Activated CD4-positive, alpha-beta memory T cell treated with anti-CD3 and anti-CD28 coated beads, Interleukin-2, amount 10 ng/mL, durations not matched to agents 7 days and 5 days (primary cell): ENCODE measurements at places on chromosomes 6 and 20. TPM values are rescaled to one million over a fixed set of nuclear protein-coding genes. Genes with fewer than 3 reads are reported as not detected.

OLIG3 gene
- 0.45 TPM for total RNA-seq

- no peak for DNase-seq
These were observed 56.1 kb upstream of the HFE start for GRCh38 chr6:26031151-26031594.

SLC16A10 gene
- total RNA-seq = 1.4 TPM

SMOC2 gene
- total RNA-seq = not detected

ABCF1 gene
- 65.2 TPM for total RNA-seq

SGK2 gene
- total RNA-seq = not detected

- no peak for DNase-seq
These were observed 1.8 kb downstream of the OSBPL2 start for GRCh38 chr20:62240020-62240685.

MEP1A gene
- total RNA-seq = not detected

PXDC1 gene
- total RNA-seq = 1.4 TPM

SLC22A2 gene
- total RNA-seq = not detected

- peak; percentile 65 for DNase-seq
These were observed 22.7 kb upstream of the ZNF184 start for GRCh38 chr6:27495386-27496135.

- DNase-seq = no peak
These were observed 33.4 kb upstream of the PRIM2 start for GRCh38 chr6:57283911-57284455.

DNA sequence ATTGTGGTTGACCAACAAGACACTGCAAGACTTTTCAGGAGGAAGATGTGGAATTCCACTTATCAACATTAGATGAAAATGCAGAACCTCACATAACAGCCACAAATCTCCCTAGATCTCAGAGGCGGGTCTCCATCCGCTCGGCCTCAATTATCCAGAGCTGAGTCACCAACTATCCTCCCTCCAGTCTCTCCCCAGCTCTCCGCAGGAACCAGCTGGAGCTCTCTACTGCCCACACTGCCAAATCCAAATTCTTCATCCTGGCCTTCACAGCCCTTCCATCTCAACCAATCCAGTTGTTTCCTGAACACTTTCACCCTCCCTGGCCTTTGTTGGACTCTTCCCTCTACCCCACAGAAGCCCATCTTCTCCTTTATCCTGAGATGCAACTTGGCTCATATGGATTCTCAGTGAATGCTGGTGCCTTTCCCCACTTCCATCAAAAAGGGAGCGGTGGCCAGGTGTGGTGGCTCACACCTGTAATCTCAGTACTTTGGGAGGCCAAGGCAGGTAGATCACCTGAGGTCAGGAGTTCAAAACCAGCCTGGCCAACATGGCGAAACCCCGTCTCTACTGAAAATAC, 3.5 kb upstream of the TGIF2 start:
- DNase-seq = no peak

DNA sequence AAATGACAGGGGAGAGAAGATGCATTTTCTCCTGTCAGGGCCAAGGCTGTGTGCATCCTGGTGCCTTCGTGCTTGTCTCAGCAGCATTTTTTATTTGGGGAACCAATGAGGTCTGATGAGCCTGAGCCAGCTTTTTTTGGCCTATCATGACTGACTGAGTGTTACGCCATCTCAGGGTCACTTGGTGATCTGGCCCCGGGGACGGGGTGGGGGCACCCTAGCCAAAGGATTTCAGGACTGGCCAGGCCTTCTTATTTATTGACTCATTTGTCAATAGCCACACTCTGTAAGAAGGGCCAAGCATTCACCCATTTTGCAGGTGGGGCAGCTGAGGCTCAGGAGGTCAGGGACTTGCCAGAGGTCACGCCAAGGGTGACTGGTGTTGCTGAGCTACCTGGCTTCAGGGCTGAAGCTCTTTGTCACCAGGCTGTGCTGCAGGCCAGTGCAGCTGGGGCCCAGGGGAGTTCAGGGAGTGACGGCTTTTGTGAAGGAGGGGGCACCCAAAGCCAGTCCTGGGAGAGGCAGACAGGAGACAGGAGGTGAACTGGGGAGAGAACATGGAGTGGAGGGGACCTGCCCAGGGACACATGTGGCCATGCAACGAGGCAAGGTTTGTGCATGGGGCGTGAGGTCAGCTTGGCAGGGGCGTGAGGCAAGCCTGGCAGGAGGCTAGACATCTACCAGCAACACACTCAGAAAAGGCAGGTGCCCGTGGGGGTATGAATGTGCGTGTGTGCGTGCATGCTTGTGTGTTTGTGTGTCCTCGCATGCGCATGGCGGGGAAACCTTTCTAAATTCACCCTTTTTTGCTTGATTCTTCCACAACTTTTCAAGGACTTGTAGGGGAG, 31.1 kb downstream of the VSTM2L start:
- no peak for DNase-seq

F13A1 gene
- not detected for total RNA-seq

DNA sequence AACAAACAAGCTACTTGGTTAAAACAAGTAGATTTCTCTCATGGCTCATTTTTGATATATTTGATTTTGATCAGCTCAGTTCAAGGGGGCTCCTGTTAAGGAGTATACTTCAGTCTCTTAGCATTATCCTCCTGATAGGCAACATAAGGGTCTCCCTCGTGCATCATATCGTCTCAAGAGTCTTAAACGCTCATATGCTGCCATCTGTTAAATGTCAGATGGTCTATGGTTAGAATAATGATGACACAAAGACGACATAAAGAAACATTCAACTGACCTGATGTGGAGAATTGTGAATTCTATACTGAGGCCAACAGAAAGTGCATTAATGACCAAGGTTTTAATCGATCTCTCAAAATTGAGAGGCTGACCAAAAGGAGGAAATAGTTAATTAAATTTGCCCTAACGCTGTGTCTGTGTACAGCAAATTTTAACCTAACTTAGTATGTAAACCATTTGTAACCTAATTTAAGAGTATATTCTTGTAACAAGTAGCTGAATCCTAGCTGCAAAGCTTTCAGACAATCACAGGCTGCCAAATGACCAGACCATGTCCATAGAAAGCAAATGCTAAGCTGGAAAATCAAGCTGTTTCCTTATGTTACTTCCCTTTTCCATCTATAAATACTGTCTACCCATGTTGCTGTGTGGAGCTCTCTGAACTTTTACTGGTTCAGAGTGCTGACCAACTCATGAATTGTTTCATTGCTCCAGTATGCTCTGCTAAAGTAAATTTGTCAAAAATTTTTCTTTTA, 1688.5 kb downstream of the GRIK2 start:
- no peak for DNase-seq

GRCh38 chr6:149938571-149939355, 3.1 kb upstream of the ULBP2 start:
- DNase-seq = peak; percentile 52

GRCh38 chr6:82268301-82268846, 20.8 kb upstream of the IBTK start:
- DNase-seq = no peak

- no peak for DNase-seq
These were observed 266.1 kb upstream of the PTCHD4 start for GRCh38 chr6:48377115-48377514.

GRCh38 chr6:169252505-169253189, 999 bp downstream of the THBS2 start:
- DNase-seq = no peak
